ENCODE measurements at places on chromosomes 7 and 10.

GRCh38 chr10:44881649-44882048, 29.5 kb upstream of the TMEM72 start:
- no peaks in the 10 kb centered on the region for H3K4me1 ChIP-seq
- no peaks in the 10 kb centered on the region for H3K27me3 ChIP-seq
- no peak for DNase-seq
- no peak overlapping the region for H3K27ac ChIP-seq

DNA sequence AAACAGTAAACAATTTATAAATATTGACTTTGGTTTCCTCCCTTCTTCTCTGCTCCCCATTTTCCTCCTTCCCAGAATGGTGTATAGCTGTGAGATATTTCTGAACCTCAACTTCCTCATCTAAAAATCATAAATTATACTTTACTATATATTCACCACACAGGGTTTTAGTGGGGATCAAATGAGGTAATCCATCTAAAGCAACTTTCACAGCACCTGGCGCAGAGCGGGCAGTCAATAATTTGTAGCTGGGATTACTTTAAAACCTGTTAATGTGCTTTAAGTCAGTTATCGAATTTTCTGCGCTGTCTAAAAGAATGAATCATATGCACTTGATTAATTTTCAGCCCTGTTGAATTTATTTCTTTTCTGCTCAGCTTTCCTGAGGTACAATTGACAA, 172.7 kb downstream of the PTEN start:
- H3K4me3 ChIP-seq, result no peak overlapping the region
- H3K27ac ChIP-seq, result no peak overlapping the region
- no peaks in the 10 kb centered on the region for H3K4me1 ChIP-seq

DNA sequence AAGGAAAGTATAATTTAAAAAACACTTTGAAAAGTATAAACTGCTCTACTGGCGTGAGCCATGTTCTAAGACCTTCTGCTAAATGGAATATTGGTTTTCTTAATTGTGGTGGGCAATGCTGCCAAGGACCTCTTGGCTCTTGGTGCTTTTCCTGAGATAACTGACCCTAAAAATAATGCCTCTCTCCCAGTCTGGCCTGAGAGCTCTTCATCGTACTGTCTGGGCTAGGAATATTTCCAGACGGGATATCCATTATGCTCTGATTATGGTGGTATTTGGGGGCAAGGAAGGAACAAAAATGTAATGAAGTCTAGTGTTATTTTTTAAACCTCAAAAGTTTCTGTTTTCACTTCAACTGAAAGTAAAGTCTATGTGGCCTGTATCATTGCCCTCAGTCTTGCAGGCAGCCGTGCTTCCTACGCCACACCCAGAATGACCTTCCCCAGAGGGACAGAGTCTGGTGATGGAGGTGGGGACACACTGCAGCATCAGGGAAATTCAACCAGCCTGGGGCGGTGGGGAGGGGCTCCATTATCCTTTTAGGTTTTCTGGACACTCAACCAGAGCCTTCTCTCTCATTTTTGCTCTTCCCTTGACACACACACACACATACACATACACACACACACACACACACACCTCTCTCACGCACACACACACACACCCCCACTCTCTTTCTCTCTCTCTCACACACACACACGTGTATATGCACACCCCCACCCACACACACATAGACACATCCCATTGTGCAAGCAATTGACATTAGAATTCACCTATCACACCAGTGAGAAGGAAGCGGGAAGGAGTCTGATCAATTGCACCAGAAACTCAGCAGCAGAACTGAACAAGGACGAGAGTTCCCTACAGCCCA, 99.6 kb downstream of the LRRC18 start:
- no peaks in the 10 kb centered on the region for H3K36me3 ChIP-seq
- peaks cover 2% of the 10 kb centered on the region for H3K4me1 ChIP-seq
- H3K4me3 ChIP-seq, result no peak overlapping the region
- no peak for DNase-seq
- H3K27me3 ChIP-seq, result no peaks in the 10 kb centered on the region

DNA sequence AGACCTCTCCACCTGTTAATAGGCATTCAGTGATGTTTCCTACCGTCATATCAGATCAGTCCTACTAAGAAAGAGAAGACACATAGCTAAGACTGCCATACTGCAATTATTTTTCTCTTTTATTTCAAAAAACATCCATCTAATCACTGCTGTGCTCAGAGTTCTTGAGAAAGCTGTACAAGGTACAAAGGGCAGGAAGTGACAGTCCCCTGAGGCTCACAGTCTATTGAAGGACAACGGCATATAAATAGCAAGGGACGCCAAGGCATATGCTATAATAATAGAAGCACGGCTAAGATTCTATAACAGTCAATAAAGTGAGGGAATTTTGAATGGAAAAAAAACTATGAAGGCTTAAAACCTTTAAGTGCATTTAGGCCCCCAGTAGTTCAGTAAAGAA, 415.3 kb upstream of the NRP1 start:
- DNase-seq, result no peak
- no peaks in the 10 kb centered on the region for H3K36me3 ChIP-seq
- H3K27me3 ChIP-seq, result no peaks in the 10 kb centered on the region
- H3K4me1 ChIP-seq, result peaks cover 4% of the 10 kb centered on the region
- H3K4me3 ChIP-seq, result no peak overlapping the region

DNA sequence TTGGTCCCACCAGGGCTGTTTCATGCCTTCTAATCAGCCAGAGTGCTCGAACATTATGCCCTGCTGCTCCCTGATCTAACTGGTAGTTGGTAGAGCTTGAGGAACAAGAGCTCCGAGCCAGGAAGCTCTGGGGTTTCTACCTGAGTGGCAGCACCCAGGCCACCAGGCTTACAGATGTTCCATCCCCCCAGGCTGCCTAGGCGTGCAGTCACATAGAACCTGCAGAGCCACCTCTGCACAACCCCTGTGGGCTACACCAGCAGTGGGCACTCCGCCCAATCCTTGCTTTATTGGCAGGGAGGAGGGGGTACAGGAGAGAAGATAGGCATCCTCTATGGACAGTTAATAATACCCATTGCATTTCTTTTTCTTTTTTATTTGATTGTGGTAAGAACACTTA, 21.8 kb downstream of the MAP3K8 start:
- H3K4me1 ChIP-seq, result peaks cover 3% of the 10 kb centered on the region
- H3K4me3 ChIP-seq, result no peak overlapping the region
- peaks cover 33% of the 10 kb centered on the region for H3K36me3 ChIP-seq
- no peak for DNase-seq
- no peaks in the 10 kb centered on the region for H3K27me3 ChIP-seq

DNA sequence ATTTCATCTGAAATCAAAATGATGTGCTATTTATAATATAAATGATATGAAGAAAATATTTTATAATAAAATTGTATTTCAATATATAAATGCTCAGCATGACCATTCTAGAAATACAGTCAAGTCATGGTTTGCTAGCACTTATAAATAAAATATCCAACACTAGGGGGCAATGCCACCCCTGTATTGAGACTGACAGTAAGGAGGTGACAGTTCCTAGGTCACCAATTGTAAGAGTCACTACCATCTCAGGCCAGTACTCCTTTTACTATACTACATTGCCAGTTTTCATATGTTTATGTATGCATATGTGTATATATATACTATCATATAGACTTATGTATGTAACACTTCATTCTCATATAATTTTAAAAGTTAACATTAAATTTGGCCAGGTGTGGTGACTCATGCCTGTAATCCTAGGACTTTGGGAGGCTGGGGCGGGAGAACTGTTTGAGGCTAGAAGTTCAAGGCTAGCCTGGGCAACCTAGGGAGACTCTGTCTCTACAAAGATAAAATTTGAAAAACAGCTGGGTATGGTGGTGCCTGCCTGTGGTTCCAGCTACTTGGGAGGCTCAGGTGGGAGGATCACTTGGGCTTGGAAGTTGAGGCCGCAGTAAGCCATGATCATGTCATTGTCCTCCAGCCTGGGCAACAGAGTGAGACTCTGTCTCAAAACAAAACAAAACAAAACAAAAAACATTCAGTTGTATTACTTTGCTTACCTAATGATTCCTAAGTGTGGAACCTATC, 2.4 kb upstream of the CNOT4 start:
- no peak overlapping the region for H3K27ac ChIP-seq
- H3K4me1 ChIP-seq, result peaks cover 2% of the 10 kb centered on the region
- no peaks in the 10 kb centered on the region for H3K27me3 ChIP-seq
- no peak overlapping the region for H3K4me3 ChIP-seq

Measured in neuronal stem cell (in vitro differentiated cells).